Testis (tissue), 5 donors: ENCODE measurements at places on chromosomes 16 and 17. TPM values are rescaled to one million over a fixed set of nuclear protein-coding genes. Genes with fewer than 3 reads are reported as not detected.

DNA sequence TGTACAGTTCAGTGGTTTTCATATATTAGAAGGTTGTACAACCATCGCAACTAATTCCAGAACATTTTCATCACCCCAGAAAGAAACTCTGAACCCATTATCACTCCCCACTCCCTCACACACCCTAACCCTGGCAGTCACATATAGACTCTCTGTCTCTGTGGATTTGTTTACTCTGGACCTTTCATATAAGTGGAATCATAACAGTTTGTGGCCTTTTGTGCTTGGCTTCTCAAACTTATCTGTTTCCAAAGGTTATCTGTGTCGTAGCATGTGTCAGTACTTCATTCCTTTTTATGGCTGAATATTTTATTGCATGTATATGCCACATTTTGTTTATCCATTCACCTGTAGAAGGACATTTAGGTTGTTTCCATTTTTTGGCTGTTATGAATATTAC lies 12.4 kb downstream of the TENT4B start:
- H3K27me3 ChIP-seq: no peaks in the 10 kb centered on the region
- peaks cover 12% of the 10 kb centered on the region for H3K4me1 ChIP-seq
- DNase-seq: no peak
- no peak overlapping the region for H3K4me3 ChIP-seq
- no peak overlapping the region for H3K27ac ChIP-seq
- no peaks in the 10 kb centered on the region for H3K36me3 ChIP-seq

DNA sequence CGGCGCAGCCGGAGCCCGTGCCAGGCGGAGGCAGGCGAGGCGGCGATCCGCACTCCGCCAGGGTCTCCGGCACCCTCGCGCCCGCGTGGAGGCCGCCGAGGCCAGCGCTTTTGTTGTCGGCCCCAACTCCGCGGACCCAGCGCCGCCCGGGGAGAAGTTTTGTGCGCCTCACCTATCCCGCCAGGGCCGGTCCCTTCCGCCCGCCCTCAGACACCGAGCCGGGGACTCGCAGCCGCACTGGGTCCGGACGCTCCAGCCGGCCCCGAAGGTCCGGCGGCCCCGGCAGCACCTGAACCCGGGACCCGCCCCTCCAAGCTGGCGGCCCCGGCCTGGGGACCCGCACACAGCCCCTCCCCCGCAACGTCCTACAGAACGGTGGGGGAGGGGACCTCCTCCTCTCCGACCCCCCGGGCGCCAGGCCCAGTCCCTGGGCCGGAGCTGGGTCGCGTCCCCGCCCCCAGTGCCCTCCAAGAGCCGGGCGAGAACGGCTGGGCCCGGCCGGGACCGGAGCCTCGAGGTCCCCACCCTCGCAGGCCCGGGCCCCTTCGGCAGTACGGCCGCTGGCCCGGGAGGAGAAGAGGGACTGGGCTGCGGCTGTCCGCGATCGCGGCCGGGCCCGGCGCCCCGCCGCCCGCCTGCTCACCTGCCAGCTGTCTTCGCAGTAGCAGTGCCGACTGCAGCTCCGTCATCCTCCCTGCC lies 698 bp downstream of the UBE2G1 start:
- no peaks in the 10 kb centered on the region for H3K27me3 ChIP-seq
- no peaks in the 10 kb centered on the region for H3K36me3 ChIP-seq
- H3K4me3 ChIP-seq: peak overlapping the region; percentile 99
- H3K27ac ChIP-seq: peak overlapping the region; percentile 97

- no peak for DNase-seq
- H3K27ac ChIP-seq: no peak overlapping the region
- H3K4me3 ChIP-seq: no peak overlapping the region
- H3K36me3 ChIP-seq: no peaks in the 10 kb centered on the region
Observed at GRCh38 chr17:41518031-41518430, 659 bp downstream of the KRT15 start.

- H3K27ac ChIP-seq: no peak overlapping the region
- H3K27me3 ChIP-seq: no peaks in the 10 kb centered on the region
- H3K4me1 ChIP-seq: no peaks in the 10 kb centered on the region
- DNase-seq: no peak
- H3K4me3 ChIP-seq: no peak overlapping the region
- no peaks in the 10 kb centered on the region for H3K36me3 ChIP-seq
Observed at GRCh38 chr16:60755907-60756306, 1280.3 kb downstream of the CDH8 start.

DNA sequence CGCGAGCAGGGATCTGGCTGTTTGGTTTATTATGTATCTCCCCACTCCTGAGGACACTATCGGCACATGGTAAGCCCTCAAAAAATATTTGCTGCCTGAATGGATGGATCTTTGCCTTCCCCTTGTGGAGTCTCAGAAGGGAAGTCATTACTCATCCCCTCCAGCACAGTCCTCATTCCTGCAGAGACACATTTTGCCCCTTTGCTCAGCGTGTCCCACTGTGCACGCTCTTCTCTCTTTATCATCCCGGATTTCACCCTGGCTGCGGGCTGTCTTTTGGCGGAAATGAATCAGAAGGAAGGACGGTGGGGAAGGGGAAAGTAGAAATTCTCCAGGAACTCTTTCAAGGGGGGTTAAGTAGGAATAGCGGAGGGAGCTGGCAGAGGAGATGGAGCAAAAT lies 125.2 kb upstream of the CDC42EP4 start:
- H3K4me1 ChIP-seq: no peaks in the 10 kb centered on the region
- no peak overlapping the region for H3K27ac ChIP-seq
- no peak for DNase-seq
- H3K4me3 ChIP-seq: no peak overlapping the region

GRCh38 chr16:73909529-73910035 lies 387.0 kb upstream of the PSMD7 start:
- H3K36me3 ChIP-seq: no peaks in the 10 kb centered on the region
- no peak overlapping the region for H3K27ac ChIP-seq
- no peaks in the 10 kb centered on the region for H3K27me3 ChIP-seq
- no peak overlapping the region for H3K4me3 ChIP-seq
- no peaks in the 10 kb centered on the region for H3K4me1 ChIP-seq

DNA sequence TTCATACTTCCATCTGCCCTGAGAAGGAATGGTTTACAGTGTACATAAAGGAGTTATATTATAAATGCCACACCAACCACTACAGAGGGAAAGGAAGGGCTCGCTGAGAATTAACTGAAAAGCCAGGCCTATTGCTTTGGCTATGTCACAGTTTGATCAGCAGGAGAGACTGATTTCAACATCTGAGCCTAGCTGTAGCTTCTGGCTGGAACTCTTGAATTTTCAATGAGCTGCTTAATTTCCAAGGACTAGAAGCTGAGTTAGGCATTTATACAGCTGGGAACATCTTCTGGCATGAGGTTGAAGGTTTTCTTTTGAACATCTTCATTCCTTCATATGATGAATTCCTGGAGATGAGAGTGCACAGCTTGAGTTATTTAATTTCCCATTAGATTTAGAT lies 47.6 kb upstream of the GNAO1 start:
- H3K27ac ChIP-seq: no peak overlapping the region
- no peak overlapping the region for H3K4me3 ChIP-seq
- H3K27me3 ChIP-seq: no peaks in the 10 kb centered on the region
- no peak for DNase-seq
- no peaks in the 10 kb centered on the region for H3K4me1 ChIP-seq
- no peaks in the 10 kb centered on the region for H3K36me3 ChIP-seq

DNA sequence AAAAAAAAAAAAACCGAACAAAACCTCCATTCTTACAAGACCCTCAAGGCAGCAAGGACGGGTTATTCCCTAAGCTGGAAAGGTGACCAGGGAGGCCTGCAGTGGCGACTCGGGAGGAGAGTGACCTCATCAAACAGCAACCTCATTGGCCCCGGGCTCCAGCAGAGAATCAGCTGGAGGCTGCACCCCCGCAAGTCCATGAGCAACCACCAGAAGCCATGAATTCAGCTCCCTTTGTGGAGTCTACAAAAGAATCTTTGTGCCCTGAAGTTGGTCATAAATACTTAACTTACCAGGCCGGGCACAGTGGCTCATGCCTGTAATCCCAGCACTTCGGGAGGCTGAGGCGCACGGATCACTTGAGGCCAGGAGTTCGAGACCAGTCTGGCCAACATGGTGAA lies 80.9 kb upstream of the CREBBP start:
- H3K36me3 ChIP-seq: no peaks in the 10 kb centered on the region
- H3K27me3 ChIP-seq: no peaks in the 10 kb centered on the region
- DNase-seq: peak; percentile 58
- no peak overlapping the region for H3K4me3 ChIP-seq
- no peaks in the 10 kb centered on the region for H3K4me1 ChIP-seq

- no peak overlapping the region for H3K27ac ChIP-seq
- peaks cover 15% of the 10 kb centered on the region for H3K4me1 ChIP-seq
- H3K36me3 ChIP-seq: no peaks in the 10 kb centered on the region
- DNase-seq: no peak
Observed at GRCh38 chr17:59643159-59644140, 23.8 kb downstream of the CLTC start.

DNA sequence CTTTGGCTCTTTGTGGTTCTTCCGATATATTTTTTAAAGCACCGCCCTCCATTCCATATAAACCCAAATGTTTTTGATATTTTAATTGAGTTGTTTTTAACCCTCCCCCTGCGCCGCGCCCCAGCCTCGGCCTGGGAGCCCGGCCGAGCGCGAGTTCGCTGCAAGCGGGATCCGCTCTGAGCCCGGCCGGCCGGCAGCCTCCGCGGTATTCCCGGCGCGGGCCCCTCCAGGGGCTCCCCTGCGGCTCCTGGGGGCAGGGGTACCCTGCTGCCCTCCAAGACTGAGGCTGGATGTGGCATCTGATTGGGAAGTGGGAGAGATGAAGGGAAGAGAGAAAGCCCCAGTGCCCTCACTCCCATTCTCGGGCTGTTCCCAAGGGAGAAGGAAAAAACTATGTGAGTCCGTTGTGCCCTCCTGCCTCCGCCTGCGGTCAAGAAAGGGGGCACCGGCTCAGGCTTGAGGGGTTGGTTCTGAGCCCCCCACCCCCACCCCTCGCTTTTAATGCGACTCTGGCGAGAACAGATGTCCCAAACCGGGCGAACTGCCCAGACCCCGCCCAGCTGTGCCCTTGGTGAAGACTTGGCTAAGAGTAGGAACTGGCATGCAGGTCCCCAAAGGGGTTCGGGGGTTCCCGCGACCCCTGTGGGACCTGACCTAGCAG lies 8.6 kb downstream of the NEUROD2 start:
- H3K36me3 ChIP-seq: no peaks in the 10 kb centered on the region
- H3K4me3 ChIP-seq: no peak overlapping the region
- no peak overlapping the region for H3K27ac ChIP-seq
- DNase-seq: no peak
- H3K4me1 ChIP-seq: peaks cover 4% of the 10 kb centered on the region
- no peaks in the 10 kb centered on the region for H3K27me3 ChIP-seq

- no peaks in the 10 kb centered on the region for H3K27me3 ChIP-seq
- H3K4me1 ChIP-seq: peaks cover 4% of the 10 kb centered on the region
- H3K4me3 ChIP-seq: no peak overlapping the region
- no peak for DNase-seq
- no peaks in the 10 kb centered on the region for H3K36me3 ChIP-seq
Observed at GRCh38 chr17:73316919-73317505, 5.2 kb upstream of the CDC42EP4 start.

DNA sequence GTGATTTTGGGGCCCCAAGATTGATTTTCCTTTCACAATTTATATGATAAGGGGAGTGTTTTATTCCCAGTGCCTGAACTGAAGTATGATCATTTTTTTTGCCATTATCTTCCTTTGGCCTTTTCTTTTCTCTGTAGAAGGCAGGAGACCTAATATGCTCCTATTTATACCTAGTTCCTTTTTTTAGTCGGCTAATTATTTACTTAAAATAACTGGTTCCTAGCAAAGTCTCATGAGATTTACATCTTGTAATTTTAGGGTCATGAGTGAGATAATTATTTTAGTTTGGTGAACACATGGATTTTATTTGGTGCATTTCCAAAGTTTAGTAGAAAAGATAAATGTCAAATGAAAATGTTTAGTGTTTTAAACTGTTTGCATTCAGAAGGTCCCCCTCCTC lies 24.8 kb downstream of the SEC14L1 start:
- H3K4me1 ChIP-seq: peaks cover 74% of the 10 kb centered on the region
- no peaks in the 10 kb centered on the region for H3K27me3 ChIP-seq
- no peaks in the 10 kb centered on the region for H3K36me3 ChIP-seq
- no peak overlapping the region for H3K4me3 ChIP-seq
- no peak for DNase-seq

DNA sequence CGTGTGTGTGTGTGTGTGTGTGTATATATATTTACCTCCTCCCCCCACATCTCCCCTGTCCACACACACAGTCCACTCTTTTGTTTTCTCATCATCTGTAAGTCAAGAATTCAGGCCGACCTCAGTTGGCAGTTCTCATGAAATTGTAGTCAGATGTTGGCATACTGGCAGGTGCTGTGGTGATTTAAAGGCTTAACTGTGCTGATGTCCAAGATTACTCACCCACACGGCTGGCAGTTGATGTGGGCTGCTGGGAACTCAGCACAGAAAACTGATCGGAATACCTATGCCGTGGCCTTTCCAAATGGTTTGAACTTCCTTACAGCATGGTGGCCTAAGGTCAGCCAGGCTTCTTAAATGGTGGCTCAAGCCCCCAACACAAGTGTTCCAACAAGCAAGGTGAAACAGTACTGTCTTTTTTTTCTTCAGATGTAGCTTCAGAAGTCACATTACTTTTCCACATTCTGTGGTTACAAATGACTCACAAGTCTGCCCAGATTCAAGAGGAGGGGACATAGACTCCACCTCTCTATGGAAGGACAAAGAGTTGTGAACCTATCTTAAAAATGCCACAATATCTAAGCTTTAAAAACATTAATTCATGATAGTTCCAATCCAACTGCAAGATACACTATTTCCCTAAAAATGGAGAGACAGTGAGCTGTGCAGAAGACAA lies 198.5 kb upstream of the HS3ST4 start:
- no peak overlapping the region for H3K27ac ChIP-seq
- no peaks in the 10 kb centered on the region for H3K27me3 ChIP-seq
- H3K4me3 ChIP-seq: no peak overlapping the region
- H3K4me1 ChIP-seq: no peaks in the 10 kb centered on the region
- H3K36me3 ChIP-seq: no peaks in the 10 kb centered on the region
- no peak for DNase-seq

DNA sequence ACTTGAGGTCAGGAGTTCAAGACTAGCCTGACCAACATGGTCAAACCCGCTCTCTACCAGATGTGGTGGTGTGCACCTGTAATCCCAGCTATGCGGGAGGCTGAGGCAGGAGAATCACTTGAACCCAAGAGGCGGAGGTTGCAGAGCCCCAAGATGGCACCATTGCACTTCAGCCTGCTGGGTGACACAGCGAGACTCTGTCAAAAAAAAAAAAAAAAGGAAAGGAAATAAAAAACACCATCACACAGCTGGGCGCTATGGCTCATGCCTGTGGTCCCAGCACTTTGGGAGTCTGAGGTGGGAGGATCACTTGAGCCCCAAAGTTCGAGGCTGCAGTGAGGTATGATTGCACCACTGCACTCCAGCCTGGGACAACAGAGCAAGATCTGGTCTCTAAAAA lies 13.3 kb upstream of the SBK1 start:
- H3K4me3 ChIP-seq: no peak overlapping the region
- no peaks in the 10 kb centered on the region for H3K27me3 ChIP-seq
- H3K27ac ChIP-seq: no peak overlapping the region
- no peak for DNase-seq
- H3K36me3 ChIP-seq: no peaks in the 10 kb centered on the region

- H3K4me3 ChIP-seq: no peak overlapping the region
- H3K27ac ChIP-seq: no peak overlapping the region
- H3K4me1 ChIP-seq: peaks cover 48% of the 10 kb centered on the region
Observed at GRCh38 chr17:2172077-2172851, 117.4 kb downstream of the HIC1 start.

TMEM88 gene
- total RNA-seq: 7.4 TPM

ACSM5 gene
- 5.6 TPM for total RNA-seq

NUDT16L1 gene
- total RNA-seq: 48.6 TPM

VPS9D1 gene
- 22.4 TPM for total RNA-seq

TBC1D3C gene
- total RNA-seq: not detected

SLC35G3 gene
- total RNA-seq: 0.99 TPM

PRDM7 gene
- 1.8 TPM for total RNA-seq

ZNF597 gene
- total RNA-seq: 11.0 TPM
